RCC 7860 (cell line): ENCODE measurements at places on chromosomes 11 and 22.

DNA sequence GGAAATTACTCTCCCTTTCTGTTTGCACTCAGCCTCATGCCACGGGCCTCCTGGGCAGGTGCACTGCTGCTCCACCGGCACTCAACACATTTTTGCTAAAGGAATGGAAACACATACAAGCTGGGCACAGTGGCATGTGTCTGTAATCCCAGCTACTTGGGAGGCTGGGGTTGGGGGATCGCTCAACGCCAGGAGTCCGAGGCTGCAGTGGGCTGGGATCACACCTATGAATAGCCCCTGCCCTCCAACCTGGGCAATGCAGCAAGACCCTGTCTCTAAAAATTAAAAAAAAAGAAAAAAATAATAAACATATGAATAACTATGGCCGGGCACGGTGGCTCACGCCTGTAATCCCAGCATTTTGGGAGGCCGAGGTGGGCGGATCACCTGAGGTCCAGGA lies 30.6 kb downstream of the RRP7A start:
- no peak for DNase-seq

- no peak for DNase-seq
Observed at GRCh38 chr11:4466871-4467442, 15.5 kb upstream of the OR52K1 start.

GRCh38 chr11:130096823-130097222 lies 27.1 kb downstream of the APLP2 start:
- no peak for DNase-seq

DNA sequence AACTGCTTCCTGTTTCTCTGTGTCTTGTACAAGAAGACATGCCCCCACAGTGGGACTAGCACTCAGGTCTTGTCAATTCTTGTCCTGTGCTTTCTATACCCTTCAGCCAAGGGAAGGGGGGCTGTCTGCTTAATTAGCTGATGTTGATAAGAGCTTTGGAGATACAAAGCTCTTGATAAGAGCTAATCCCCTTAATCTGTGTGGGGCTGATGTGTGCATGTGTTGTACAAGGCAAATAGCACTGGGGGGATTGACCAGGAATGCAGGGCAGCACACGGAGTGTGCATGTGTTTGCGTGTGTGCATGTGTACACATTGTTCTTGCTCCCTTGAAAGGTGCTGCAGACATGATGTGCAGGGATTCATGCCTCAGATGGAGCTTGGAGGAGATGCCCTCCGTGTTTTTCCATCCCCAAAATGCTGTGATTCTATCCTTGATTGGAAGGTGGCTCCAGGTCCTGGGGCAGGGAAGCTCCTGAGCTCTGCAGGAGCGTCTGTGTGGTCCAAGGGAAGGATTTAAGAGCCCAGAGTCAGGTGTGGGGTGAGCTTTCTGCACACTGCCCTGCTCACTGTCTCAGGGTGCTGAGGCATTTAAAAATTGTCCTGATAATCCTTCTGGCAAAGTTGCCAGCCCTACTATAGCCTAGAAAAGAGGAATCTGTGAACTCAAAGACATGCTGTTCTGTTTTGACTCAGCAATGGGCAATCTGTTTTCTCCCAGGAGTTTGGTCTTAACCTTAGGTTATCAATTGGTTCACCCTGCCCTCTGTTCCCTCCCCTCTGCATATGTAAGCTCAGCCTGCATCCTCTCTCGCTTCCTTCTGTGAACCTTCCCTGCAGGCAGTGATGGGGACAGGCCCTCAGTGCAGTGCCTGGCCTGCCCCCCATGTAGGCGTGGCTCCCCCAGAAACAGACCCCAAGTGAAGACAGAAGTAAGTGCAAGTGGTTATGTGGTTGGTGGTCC lies 102.0 kb downstream of the GRIK4 start:
- no peak for DNase-seq

- no peak for DNase-seq
Observed at GRCh38 chr11:40819230-40819629, 640.2 kb downstream of the LRRC4C start.
